ENCODE measurements at places on chromosomes 11 and 22.
A peak's percentile ranks its signal among the peaks of the same experiment; 100 is the strongest.

GRCh38 chr11:124886978-124887666, 10.5 kb downstream of the ROBO4 start:
- no peak for DNase-seq

- no peak for DNase-seq
These were observed 19.4 kb upstream of the TMPRSS4 start for GRCh38 chr11:118057251-118058145.

GRCh38 chr11:22079133-22079872, 113.6 kb upstream of the ANO5 start:
- no peak for DNase-seq

GRCh38 chr11:118086913-118087768, at the start of gene SMIM35:
TSS of gene SMIM35 (minus strand) at chr11:118086963. CDS start at chr11:118086757, 206 bp downstream.
- peak; percentile 82 for DNase-seq

DNA sequence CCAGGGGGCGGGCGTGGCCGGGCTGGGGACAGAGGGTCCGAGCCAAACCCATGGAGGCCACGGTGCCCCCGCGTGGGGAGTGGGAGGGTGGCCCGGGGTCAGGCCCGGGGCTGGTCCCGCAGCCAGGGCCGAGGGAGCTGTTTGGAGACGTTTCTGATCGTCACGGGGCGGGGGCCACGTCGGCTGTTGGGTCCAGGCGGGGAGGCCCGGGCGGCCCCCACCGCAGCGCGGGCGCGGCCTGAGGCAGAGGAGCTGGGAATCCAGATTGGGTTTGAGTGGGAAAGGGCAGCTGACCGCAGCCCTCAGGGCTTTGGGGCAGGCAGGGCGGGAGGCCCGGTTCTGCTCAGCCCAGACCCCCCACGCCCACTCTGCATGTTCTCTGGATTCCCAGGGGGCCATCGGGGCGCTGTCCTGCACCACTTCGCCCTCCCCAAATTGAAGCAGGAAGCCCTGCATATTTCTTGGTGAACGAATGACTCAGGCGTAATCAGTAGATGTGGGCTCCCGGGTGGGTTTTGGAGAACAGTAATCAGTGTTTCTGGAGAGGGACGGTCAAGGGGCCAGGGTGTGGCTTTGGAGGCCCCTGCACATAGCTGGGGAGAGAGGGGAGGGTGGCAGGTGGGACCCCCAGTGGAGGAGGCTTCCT, 583 bp downstream of the MRPL23 start:
- DNase-seq = no peak

DNA sequence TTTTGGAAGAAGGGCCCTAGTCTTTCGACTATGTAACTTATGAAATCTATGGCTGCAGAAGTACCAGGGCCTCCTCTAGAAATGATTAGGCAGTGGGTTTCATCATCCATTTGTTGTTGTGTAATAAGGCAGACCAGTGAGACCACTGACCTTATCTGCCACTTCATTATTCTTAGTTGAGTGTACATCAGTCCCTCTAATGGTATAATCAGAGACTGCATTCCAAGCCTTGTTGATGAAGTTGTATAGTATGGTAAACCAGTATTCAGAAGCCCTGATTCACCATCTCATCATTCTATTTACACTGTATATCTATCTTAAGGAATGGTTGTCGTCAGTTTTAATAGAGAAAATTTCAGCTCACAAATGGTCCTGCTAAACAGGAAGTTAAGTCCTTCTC, 32.2 kb upstream of the GRIA4 start:
- DNase-seq = no peak

DNA sequence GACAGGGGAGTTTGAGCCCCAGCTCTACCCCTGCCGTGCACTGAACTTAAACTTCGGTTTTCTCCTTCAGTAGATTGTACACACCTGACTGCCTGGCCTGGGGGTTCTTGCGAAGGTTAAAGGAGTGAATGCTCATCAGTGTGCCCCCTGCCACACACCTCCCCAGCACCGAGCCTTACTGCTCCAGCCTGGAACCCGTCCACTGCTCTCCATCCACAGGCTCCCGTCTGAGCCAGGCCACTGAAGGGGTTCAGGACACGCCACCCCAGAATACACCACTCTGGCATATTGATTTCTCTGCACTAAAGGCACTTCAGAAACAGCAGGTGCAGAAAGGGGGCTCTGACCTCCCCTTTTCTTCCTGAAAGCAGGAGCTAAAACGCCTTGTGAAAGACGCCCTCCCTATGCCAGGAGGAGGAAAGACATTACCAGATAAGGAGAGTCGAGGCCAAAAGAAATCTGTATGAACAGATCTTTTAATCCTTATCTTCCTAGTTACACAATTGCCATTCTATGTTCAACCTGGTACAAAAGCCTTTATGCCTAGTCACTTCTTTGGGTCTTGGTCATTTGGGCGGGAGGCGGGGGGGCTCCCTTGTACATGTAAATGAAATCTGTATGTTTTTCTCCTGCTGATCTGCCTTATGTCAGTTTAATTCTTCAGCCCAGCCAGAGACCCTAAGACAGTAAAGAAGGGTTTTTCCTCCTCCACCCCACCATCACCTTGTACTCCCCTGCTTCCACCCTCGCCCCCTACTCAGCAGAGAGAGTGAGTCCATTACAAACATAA, 1.9 kb upstream of the SSTR3 start:
- DNase-seq = no peak

DNA sequence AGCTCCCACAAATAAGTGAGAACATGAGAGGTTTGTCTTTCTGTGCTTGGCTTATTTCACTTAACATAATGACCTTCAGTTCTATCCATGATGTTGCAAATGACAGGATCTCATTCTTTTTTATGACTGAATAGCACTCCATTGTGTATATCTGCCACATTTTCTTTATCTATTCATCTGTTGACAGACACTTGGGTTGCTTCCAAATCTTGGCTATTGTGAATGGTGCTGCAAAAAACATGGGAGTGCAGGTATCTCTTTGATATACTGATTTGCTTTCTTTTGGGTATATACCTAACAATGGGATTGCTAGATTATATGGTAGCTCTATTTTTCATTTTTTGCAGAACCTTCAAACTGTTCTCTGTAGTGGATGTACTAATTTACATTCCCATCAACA, 13.3 kb downstream of the GVQW3 start:
- DNase-seq = no peak

- no peak for DNase-seq
These were observed 17.4 kb upstream of the OR9I1 start for GRCh38 chr11:58142761-58143160.
